ENCODE measurements at places on chromosomes 6 and 20.
A peak's percentile ranks its signal among the peaks of the same experiment; 100 is the strongest.

DNA sequence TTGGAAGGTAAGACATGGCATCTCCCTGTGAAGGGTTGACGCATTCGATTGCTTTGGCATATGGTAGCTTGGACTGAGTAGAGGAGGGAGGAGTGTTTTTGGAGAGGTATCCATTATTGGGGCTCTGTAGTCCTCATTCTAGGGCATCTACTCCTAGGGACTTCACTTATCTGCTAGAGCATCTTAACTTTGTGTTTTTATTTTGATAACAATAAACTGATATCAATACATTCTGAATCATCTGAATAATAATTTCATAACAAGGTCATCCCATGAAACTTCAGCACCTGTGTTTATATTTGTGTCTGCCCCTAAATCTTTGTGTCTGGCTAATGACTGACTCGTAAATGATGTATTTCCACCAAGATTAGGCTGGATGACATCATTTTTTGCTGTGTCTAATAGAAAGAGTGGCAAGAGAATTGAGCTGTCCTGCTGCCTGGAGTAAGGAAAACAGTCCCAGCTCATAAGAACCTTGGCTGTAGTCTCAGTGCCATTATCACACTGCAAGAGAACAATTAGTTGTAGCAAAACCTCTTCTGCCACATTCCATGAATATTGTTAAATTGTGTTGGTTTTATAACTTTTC lies 288.5 kb downstream of the PRL start:
- peak; percentile 33 for DNase-seq

DNA sequence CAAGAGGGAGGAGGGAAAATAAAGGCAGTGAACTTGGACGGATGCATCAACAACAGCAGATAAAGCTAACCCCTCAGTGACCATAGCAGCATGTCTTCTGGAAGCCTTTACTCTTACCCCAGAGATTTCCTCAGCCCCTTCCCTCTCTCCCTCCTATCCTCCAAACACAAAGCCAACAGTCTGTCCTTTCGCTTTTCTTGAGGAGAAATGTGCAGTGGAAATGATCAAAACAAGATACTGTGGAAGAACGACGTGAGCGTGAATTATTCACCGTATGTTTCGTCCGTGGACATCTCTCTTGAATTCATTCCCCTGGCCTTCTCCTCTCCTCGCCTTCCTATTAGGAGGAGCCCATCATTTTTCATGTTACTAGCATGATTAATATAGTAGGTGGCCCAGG lies 8.5 kb downstream of the NRN1 start:
- no peak for DNase-seq

DNA sequence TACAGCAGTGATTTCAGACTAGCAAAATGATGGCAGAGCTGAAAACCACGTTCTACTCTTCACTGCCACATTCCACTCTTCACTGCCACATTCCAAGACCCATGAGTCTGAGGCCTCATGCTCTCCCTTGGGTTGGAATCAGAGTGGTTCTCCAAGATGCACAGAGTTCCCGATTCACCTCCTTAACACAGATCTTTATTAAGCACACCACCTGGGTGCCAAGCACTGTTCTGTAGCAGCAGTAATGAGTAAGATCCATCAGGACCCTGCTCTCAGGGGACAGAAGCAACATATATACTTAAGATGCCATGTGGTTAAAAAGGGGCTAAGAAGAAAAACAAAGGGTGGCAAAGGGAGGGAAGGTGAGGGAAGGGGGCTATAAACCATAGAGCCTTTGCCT lies 26.9 kb downstream of the TSHZ2 start:
- DNase-seq, result no peak

GRCh38 chr20:44231193-44231592 lies 15.9 kb upstream of the GDAP1L1 start:
- DNase-seq, result no peak

DNA sequence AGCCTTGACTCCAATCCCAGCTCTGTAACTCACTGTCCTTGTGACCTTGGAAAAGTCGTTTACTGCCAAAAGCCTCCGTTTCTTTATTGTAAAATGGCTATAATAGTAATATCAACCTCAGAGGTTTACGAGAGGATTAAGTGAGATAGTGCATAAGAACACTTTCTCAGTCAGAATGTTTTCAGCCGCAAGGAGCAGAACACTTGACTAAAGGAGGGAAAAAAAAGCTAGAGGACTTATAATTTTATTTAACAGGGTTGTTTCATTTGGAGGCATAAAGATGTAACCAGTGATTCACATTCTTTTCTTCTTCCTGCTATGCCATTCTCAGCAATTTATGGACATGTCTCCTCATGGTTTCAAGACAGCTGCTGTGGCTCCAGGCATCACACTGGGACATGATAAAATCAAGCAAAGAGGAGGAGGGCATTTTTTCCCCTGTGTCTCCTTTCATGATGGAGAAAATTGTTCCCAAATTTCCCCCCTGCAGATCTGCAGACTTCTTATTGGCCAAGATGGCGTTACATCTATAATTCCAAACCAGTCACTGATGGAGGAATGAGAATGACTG lies 143.0 kb upstream of the PTPN1 start:
- DNase-seq, result no peak

DNA sequence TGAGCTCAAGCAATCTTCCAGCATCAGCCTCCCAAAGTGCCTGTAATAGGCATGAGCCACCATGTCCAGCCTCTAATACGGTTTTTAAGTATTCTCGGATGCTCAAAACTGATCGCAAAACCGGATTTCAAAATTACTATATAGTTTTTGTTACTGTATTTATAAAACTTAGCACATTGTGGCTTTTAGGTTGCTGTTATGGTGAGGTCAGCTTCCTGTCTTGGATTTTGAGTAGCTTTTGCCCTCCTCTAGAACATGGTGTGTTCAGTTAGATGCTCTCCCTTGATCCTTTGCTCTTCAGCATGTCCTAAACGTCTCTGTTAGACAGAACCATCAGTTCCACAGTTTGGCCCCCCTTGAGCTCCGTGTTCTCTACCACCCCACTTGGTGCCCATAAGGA lies 96.2 kb downstream of the RPP40 start:
- no peak for DNase-seq

DNA sequence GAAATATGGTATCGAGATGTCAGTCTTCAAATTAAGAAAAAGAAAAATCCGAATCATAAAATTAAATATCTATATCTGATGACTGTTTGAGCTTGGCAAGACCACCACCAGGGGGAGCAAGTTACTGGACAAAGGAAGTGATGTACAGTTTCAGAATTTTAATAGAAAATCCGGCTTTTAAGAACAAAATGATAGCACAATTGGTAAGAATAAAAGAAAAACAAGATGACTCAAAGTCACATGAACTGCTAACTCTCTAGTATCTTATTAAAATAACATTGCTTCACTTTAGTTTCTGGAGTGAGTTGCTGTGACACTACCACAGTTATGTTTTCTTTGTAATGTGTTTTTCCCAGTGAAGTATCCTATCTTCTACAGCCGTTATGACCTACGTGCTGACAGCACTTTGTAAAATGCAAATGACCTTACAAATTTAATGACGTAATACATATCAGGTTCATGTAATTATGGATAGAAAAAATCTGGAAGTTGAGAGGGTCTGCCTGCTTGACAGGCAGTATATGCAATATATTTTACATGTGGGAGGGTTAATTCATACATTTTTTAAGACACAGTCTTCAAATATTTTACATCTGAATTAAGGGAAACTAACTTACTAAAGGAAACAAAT lies 405.3 kb upstream of the HS3ST5 start:
- peak; percentile 26 for DNase-seq

GRCh38 chr6:166942393-166943168 lies 13.8 kb downstream of the RNASET2 start:
- DNase-seq, result peak; percentile 98

- no peak for DNase-seq
These were observed 529.6 kb downstream of the ADGRB3 start for GRCh38 chr6:69164564-69165229.

GRCh38 chr20:60491051-60491581 lies 532.9 kb downstream of the CDH26 start:
- DNase-seq, result no peak

- DNase-seq, result peak; percentile 61
These were observed 18.4 kb downstream of the SERAC1 start for GRCh38 chr6:158149641-158150040.

GRCh38 chr20:46298374-46298773 lies 9.9 kb downstream of the CDH22 start:
- no peak for DNase-seq

- DNase-seq, result no peak
These were observed 191.7 kb downstream of the FOXC1 start for GRCh38 chr6:1801401-1801800.

DNA sequence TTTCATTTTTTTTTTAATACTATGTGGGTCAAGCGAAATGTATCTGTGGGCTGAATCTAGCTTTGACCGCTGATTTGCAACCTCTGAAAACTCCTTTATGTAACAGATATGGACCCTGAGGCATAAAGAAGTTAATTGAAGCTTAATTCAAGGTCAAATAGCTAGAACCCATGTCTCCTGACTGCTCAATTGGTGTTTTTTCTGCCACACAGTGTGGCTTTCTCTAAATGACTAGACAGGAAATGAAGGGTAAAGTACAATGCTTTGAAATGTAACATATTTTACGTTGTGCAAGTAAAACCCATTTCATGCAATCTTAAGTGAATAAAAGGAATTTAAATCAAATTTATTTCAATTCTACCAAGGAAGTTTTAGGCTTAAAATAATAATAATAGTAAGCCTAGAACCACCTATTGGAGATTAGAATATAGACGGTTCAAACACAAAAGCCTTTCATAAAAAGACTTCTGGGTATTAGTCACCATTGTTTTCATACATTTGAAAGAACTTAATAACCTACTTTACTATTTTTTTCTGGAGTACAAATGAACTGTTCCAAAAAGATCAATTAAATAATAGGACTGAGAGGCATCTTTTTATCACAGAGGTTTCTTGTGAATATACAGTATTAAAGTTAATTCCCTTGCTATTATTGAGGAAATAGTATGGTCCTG lies 279.8 kb downstream of the EPHA7 start:
- DNase-seq, result no peak
